ENCODE measurements at places on chromosomes 7 and 10.

- DNase-seq = no peak
Measured at GRCh38 chr10:23614483-23614882, 175.6 kb downstream of the OTUD1 start.

- no peak for DNase-seq
Measured at GRCh38 chr7:117970801-117971200, 97.6 kb upstream of the CTTNBP2 start.

DNA sequence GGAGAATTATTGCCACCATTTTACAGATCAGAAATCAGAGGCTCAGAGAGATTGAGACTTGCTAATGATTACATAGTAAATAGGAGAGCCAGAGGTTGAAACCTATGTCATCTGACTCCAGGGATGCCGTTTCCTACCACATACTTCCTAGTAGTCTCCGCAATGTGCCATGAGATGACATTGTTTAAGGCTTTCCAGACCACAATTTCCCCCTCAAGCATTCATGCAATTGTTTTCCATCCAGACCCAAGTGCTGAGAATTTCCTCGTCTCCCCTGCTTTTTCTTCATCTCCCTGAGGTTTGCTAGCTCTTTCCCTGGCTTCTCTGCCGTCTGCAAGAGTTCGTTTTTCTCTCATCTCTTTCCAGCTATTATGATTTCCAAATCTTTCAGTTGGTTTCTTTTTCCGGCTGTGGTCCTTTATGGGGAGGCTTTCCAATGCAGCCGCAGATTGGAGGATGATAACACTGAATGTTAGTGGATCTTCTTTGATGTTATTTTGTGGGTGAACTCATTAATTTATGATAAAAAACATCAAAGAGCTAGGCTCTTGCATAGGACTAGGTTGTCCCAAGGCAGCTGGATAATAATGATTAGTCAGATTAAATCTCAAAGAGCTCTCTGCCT, 6.9 kb upstream of the GOLGA7B start:
- no peak for DNase-seq

DNA sequence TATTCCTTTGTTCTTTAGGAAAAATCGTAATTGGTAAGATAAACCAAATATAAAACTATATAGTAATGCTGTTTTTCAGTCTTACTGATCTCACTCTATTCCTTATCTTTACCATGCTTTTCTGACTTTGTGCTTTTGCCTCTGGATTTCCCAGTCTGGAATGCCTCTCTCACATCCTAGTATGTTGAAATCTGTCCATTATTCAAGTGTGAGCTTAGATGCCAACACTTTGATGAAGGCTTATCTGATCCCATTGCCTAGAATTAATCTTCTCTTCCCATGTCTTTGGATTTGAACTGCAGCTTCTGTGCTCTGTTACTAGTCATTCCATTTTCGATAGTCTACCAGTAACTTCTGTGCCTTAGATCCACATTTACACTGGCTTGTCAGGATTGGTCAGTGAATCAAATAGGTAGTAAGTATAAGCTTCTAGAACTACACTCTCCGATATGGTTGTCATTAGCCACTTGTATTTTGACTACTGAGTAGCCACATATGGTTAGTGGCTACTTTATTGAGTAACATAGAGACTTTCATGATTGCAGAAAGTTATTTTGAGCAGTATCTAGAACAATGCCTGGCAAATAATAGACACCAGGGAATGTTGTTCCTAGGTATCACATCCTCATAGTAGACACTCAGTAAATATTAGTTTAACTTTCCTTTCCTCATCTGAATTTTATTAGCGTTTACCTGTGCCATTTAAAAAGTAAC, 92.9 kb downstream of the BMPR1A start:
- no peak for DNase-seq

DNA sequence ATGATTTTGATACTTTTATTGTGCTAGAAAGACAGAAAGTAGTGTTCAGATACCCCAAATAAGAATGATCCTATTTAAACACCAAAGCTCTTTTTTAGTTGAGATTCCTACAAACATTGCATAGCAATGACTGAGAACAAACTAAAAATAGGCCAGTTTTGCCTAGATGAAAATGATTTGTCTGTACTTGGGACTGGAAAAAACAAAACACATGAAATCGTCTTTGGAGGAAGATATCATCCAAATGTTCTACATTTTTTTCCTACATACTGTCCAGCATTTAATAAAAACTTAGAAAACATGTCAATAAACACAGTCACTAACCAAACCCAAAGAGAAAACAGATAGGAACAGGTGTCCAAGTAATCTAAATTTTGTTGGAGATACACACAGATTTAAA, 111.6 kb upstream of the MEOX2 start:
- DNase-seq = no peak

DNA sequence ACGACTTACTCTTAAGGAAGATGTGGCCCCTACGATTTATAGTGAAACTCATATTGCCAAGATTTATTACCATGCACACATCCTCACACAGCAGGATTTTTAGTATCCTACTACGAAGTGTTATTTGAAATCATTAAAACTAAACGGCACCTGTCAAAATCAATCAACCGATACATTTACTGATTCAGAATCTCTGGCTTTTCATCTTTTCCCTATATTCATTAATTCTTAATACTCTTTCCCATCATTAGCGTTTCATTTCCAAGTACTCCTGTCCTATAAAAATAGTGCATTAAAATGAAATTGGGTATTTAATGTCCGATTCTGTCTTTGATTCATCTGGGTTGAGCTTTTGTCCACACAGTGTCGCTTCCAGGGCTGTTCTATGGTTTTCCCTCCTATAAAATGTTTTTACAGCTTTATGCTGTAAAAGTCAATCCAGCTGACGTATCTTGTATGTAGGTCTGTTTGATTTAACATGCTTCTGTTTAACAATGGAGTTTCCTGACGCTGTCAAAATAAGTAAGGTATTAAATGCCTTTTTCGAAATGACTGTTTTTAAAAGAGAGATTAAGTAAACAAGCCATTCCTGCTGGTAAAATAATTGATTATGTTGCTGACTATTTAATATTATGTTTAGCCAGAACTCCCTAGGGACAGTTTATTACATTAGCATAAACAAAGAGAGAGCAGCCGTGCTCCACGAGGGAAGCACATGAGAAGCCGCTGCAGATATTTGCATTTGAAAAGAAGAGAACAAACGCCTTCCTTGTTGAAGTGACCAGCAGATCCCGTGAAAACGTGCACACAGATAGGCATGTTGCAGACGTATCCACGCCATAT, 22.3 kb upstream of the SFMBT2 start:
- DNase-seq = no peak

All from fibroblast of gingiva (primary cell).